Esophagus mucosa (tissue), 1 donor: ENCODE measurements at places on chromosomes 1 and 21. TPM values are rescaled to one million over a fixed set of nuclear protein-coding genes. Genes with fewer than 3 reads are reported as not detected.

DNA sequence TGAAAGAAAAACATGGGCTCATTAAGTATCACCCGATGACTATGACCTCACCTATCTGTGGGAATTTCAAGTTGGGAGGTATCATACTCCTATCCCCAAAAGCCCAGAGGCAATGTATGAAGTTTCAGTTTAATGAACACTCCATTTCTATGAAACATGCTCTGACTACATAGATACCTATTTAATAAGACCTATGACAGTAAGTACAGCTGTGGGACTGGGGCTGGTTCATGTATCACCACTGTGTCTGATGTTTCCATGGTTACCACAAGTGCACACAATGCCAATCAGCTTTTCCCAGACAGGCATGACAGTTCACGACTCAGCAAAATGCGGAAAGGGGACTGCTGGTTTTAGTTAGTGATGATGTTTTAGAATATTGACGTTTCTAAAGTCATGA is 167.7 kb downstream of the SIPA1L2 start:
- peak; percentile 36 for ATAC-seq

- ATAC-seq: no peak
Measured at GRCh38 chr1:237769916-237770315, 120.8 kb downstream of the ZP4 start.

DNA sequence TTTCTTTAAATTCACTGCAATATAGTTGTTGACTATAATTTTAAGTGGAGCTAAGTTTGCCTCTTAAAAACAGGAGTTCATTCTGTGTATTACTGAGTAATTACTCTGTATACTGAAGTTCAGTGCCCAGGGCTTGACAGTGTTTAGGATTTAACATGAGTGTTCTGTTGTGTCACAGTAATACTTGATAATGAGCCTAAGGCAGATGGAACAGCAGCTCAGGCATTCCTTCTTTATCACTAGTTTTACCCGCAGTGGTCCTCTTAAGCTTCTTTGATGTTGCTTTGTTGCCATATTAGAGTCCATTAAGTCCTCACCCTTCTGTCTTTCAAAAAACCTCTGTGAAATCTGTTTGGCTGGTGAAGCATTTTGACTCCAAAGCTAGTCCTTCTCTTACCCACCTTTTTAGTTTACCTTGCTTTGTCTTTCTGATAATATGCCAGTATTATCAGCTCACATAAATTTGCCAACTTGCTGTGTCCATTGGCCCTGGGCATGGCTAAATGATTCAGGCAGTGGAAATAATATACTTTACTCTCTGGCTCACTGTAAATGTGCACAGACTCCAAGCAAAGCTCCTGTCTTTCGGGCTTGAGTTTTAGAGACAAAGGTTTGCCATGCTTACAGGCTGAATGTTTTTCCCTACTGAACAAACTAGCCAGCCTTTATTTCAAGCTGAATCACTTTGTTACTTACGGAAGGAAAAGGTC is 17.7 kb downstream of the HIPK1 start:
- ATAC-seq: no peak

- ATAC-seq: peak; percentile 40
Measured at GRCh38 chr1:193104502-193104906, 710 bp downstream of the GLRX2 start.

DNA sequence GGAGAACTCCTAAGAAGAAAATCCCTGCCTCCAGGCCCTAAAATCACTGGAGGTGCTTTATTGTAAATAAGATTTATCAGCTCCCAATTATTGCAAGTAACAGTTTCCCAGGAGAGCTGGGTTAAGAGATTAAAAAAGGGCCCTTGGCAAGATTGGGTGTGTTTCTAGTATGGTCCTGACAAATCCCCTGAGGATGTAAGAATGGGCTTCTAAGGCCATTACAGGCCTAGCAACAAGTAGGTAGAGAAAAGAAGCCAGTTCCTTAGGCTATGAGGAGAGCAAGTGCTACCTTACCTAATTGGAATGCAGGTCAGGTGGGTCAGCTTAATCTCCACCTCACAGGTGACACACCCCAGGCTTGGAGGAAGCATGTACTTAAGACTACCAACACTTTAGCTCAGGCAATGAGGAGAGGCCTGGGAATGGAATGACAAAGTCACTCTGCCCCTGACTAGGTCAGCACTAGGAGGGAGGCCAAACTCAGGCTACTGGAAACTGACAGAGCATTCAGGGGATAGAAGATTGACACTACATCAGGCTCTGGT is 6.8 kb upstream of the OTUD7B start:
- ATAC-seq: peak; percentile 97

Gene PTPRC
- 3.5 TPM for total RNA-seq

- peak; percentile 53 for ATAC-seq
Measured at GRCh38 chr1:8794605-8795004, 22.8 kb downstream of the RERE start.

GRCh38 chr1:72283022-72283306 is 625 bp upstream of the NEGR1 start:
- no peak for ATAC-seq

GRCh38 chr1:157678721-157679120 is 21.8 kb downstream of the FCRL3 start:
- no peak for ATAC-seq

DNA sequence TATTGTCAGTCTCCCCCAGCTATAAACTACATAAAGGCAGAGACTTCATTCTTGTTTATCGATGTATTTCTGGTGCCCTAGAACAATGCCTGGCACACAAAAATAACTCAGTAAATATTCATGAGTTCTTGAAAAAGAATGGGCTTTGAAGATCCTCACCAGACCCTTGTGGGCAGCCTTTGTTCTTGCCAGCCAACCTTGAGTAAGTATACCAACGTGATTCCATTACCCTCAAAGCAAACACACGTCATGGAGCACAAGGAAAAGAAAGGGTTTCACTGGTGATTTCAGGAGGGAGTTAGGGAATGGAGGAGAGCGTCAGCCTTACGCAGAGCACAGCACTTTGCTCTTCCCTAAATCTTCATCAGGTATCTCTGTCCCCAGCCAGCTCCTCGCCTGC is 29.4 kb downstream of the NMNAT2 start:
- ATAC-seq: no peak

Gene FAM177B
- 0.64 TPM for total RNA-seq

GRCh38 chr1:247118946-247119446 is 14.8 kb upstream of the ZNF669 start:
- ATAC-seq: no peak

GRCh38 chr1:216688127-216688657 is 35.0 kb downstream of the ESRRG start:
- no peak for ATAC-seq

Gene SPATA21
- total RNA-seq: not detected

Gene TGFB2
- 0.44 TPM for total RNA-seq

DNA sequence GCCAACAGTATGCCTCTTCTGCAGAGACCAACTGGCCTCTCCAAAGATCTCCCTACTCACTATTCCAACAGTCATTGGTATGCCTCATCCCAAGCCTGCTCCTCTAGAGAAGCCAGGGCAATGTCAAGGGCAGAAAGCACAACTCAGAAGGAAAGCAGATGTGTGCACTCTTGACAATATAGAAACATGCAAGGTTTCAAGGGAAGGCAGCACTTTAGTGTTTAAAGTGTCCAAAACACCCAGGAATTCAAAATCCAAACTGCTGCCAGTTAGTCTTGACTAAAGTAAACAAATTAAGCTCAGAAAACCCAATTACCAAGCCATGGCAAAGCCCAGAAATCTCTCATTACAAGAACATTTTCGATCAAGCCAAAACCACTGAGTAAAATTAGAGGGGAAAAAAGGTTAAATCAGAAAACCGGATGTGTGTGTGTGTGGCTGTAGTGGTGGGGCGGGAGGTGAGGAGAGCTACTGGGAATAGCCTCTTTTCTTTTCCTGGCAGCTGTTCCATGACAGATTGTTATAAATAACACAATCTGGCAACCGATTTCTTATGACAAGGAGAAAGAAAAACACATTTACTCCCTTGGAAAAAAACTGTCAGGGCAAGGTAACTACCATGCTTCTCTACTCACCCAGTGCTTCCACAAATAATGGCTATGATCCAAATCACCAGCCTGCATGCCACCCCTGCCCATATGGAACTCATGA is 39.2 kb downstream of the EIF2B3 start:
- ATAC-seq: no peak

Gene HES4
- 15.7 TPM for total RNA-seq

- ATAC-seq: no peak
Measured at GRCh38 chr1:944341-945325, 14.4 kb downstream of the NOC2L start.

GRCh38 chr1:18816808-18817207 is 42.7 kb downstream of the TAS1R2 start:
- no peak for ATAC-seq

DNA sequence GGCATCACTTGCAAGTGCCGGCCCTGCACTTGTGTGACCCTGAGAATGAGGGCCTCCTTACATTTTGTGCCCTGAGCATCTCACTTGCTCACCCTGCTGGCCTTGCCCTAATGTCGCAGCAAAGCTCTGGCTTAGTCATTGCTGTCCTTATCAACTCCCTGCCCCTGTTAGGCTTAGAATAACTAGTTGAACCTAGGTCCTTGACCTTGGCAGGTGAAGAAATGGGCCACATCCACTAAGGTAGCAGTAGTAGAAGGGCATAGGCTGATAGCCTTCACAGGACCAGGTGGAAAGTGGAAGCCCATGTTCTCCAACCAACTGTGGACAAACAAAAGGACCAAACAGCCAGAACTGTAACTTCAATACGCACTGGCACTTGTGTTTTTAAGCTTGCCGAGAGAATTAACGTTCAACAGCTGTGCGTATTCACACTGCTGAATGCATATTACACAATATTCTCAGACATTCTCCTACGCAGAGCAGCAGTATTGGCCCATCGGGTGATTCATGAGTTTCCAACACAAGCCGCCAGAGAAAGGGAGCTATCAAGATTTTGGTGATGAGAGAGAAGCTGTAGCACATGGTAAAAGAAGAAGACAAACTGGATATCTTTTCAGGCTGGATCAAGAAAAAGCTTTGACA is 27.7 kb upstream of the PTGFRN start:
- ATAC-seq: peak; percentile 85

- peak; percentile 13 for ATAC-seq
Measured at GRCh38 chr1:28370239-28371009, 884 bp downstream of the PHACTR4 start.

GRCh38 chr21:39661121-39661520 is 48.4 kb downstream of the B3GALT5 start:
- no peak for ATAC-seq
